ENCODE measurements at places on chromosomes 16 and 17.

DNA sequence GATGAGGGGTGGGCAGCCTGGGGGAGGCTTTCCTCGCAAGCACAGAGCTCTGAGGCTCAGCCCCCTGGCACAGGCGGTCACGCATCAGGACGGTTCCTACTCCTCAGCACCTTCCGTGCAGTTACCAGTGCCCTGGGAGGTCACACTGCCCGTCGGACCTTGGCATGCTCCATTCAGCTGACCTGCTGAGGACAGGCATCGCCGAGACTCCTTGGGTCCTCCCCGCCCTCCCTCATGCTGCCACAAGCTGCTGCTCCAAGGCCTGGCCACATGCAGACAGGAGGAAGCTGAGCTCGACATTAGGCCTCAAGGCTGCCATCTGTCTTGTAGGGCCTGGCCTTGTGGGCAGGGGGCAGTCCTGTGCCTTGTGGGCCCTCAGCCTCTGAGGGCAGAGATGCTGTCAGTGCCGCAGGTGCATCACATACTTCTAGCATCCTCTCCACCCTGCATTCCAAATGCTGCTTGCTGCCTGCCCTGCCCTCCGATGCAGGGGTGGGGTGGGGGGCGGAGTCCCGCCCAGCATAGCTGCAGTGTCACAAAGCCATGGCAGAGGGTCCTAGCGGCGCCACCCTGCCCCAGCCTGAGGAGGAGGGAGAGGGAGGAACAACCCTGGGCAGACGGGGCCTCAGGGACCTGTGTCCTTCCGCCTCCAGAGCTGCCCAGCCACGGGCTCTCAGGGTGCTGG, 9.3 kb downstream of the C16orf90 start:
- no peak for DNase-seq

DNA sequence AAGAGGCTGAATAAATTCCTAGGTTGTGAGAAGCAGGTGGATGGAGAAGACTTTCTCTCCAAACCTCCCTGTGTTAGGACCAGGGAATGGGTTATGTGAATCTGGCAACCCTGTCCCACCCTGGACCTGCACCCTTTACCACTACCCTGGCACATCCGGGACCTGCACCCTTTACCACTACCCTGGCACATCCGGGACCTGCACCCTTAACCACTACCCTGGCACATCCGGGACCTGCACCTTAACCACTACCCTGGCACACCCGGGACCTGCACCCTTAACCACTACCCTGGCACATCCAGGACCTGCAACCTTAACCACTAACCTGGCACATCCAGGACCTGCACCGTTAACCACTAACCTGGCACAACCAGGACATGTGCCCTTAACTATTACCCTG, 207.0 kb upstream of the CACNG3 start:
- no peak for DNase-seq

DNA sequence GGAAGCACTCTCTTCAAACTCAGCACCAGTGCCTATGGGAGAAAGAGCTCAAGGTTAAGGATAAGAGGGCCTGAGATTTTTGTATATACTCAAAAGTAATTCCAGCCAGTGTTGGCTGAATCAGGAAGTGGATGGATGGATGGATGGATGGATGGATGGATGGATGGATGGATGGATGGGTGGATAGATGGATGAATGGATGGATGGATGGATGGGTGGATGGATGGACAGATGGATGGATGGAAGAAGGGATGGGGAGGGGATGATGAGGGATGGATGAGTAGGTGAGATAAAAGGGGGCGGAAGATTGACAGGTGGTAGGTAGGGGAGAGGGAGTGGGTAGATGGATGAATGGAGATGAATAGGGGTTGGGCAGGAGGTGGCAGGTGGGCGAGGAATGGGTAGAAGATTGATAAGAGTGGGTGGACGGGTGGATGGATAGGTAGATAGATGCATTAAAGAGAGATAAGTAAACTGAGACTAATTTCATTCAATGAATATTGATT, 4.1 kb downstream of the CX3CL1 start:
- no peak for DNase-seq

GRCh38 chr17:6548578-6549330, 7.6 kb downstream of the PITPNM3 start:
- DNase-seq, result no peak

All from stimulated activated naive CD8-positive, alpha-beta T cell treated with anti-CD3 and anti-CD28 coated beads, Interleukin-15, Interleukin-2, amounts not matched to agents 100 U/mL and 50 U/mL, for 24 hours (primary cell).